Spleen (tissue), 13 donors: ENCODE measurements at places on chromosomes 2 and 18.

GRCh38 chr2:218830526-218831306 is 887 bp downstream of the PRKAG3 start:
- no peak for DNase-seq

- no peak for DNase-seq
These were observed 403.2 kb upstream of the KLHL29 start for GRCh38 chr2:22981785-22982184.

DNA sequence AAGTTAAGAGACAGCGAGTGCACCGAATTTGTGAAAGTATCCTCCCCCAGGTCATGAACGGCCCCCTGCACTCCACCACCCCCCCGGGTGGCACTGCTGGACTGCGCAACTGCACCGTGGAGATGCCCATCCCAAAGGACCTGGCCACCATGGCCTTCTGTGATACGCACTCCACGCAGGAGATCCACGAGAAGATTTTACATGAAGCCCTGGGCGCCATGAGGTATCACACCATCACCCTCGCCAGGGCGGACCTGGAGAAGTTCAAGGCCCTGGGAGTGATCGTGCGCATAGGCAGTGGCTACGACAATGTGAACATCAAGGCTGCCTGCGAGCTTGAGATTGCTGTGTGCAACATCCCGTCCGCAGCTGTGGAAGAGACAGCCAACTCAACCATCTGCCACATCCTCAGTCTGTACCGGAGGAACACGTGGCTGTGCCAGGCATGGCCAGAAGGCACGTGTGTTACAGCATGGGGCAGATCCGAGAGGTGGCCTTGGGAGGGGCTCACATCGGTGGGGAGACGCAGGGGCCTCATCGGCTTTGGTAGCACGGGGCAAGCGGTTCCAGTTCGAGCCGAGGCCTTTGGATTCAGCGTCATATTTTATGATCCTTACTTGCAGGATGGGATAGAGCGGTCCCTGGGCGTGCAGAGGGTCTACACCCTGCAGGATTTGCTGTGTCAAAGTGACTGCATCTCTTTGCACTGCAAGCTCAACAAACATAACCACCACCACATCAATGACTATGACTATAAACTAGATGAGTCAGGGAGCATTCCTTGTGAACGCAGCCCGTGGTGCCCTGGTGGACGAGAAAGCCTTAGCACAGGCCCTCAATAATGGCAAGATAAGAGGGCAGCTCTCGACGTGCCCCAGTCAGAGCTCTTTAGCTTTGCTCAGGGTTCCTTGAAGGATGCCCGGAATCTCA is 290.8 kb upstream of the MC4R start:
- DNase-seq = peak; percentile 64

DNA sequence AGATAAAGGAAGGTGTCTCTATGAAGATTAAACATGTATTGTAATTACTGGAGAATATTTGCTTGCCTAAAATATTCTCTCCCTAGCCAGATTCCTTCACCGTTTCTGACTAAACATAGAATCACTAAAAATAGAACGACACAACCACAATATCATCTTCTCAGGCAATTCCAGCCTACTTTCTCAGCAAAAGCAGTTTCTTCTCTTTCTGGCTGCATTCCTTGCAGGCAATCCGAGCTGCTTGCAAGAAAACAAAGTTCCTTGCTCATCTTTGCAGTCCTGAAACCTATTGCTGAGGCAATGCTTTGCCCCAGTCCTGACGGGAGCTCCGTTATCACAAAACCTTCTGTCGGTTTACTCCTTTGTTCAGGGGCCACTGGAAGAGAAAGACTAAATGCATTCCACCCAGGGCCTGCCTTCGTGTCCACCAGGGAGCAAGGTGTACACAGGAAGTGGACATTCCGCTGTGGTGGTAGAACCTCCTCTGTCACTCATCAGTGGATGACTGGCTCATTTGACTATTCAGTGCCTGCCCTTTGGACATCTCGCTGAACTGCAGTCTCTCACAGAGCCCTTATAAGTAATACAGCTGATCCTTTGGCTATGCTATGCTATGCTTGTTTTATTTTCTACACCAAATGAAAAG is 239.2 kb upstream of the DOK6 start:
- no peak for DNase-seq

DNA sequence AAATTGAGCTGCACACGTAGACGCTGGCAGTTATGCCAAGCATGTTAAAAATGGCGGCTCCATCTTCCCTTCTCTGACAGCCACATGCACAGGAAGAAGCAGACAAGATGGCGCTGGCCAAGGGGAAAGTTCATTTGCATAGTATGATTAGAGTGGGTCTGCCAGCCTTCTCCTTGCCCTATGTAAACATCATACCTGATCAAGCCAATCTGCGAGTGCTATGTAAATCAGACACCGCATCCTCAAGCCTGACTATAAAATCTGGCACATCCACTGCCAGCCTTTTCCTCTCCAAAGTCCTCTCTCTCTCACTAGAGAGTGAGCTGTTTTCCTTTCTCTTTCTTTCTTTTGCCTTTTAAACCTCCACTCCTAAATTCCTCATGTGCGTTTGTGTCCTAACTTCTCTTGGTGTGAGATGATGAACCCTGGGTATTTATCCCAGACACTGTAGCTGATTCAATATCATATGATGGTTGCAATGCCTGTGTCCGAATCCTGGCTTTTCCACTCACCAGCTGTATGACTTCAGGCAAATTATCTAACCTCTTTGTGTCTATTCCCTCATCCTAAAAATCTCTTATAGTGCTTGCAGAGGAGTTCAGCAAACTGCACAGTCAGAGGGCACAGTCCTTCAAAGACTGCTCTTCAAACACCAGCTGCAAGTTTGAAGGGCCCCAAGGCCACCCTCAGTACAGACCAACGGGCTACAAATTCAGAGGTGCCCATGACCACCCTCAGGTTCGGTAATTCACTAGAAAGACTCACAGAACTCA is 39.3 kb upstream of the ITSN2 start:
- DNase-seq = no peak

DNA sequence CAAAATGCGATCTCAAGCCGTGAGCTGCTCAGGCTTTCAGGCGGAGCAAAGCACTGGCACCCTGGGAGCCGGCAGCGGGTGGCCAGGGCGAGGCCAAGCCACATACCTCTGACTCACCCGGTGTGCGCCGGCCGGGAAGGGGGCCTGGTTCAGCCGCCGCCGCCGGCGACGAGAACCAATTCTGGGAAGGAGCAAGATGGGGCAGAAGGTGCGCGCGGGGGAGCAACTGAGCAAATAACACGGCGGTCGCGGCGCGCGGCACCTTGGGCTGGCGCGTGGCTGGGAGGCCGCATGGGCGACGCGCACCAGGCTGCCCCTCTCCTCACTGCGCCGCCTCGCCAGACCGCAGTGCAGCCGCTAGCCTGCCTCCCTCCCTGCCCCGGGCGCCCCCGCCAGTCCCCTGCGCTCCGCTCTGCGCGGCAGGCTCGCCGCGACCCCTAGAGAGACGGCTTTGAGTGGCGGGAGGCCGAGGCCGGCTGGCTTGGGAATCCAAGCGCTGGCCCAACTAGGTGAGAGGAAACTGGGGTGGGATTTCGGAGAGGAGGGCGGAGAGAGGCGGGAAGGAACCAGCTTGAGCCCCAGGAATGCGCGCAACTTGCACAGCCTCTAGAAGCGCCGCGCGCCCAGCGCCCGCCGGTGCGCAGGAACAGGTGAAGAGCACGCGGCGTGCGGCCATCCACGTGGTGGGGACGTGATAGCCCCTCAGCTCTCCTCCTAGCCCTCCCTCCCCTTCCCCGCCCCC is 3.2 kb downstream of the NRP2 start:
- no peak for DNase-seq
